Activated CD4-positive, alpha-beta T cell treated with anti-CD3 and anti-CD28 coated beads, Interleukin-2, amount 10 ng/mL, durations not matched to agents 7 days and 5 days (primary cell): ENCODE measurements at places on chromosomes 2 and 18. TPM values are rescaled to one million over a fixed set of nuclear protein-coding genes. Genes with fewer than 3 reads are reported as not detected.
A peak's percentile ranks its signal among the peaks of the same experiment; 100 is the strongest.

DNA sequence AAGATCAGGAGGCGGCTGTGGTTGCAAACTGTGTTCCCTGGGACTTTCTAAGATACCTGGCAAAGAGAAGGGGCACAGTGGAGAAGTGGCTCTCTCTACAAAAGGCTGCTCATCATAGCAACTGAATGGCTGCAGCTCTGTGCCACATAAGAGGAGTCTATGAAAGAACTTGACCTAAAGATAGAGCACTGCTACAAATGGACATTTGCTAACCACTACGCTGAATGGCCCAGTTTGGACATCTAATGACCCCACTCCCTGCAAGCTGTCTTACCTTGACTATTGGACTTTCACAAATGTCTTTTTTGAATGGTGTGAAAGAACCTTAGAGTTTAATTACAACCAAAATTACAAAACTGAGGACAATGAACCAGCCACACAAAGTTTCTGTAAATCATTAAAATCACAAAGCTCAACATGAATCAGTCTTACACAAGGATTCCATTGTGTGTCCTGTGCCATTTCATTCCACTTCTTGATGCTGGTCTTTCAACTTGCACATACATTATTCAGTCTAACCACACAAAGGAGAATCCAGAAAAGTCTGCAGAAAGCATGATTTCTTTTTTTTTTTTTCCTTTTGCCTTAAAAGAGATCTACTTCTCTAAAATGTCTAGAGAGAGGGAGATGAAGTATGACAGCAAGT, 154.0 kb downstream of the LAMA1 start:
- no peak overlapping the region for H3K4me3 ChIP-seq
- no peaks in the 10 kb centered on the region for H3K27me3 ChIP-seq
- H3K36me3 ChIP-seq: no peaks in the 10 kb centered on the region
- DNase-seq: no peak

Gene RAB6C
- total RNA-seq: not detected

Gene MAL
- total RNA-seq: 339 TPM

- H3K27me3 ChIP-seq: peaks cover 49% of the 10 kb centered on the region
- H3K4me3 ChIP-seq: no peak overlapping the region
- H3K27ac ChIP-seq: no peak overlapping the region
- DNase-seq: no peak
Measured at GRCh38 chr2:85756822-85757435, 3.1 kb downstream of the ATOH8 start.

Gene SERPINB11
- total RNA-seq: not detected

- no peak overlapping the region for H3K4me3 ChIP-seq
- no peak for DNase-seq
- H3K36me3 ChIP-seq: peaks cover 2% of the 10 kb centered on the region
- no peak overlapping the region for H3K27ac ChIP-seq
Measured at GRCh38 chr2:207281436-207281835, 115.7 kb upstream of the KLF7 start.

DNA sequence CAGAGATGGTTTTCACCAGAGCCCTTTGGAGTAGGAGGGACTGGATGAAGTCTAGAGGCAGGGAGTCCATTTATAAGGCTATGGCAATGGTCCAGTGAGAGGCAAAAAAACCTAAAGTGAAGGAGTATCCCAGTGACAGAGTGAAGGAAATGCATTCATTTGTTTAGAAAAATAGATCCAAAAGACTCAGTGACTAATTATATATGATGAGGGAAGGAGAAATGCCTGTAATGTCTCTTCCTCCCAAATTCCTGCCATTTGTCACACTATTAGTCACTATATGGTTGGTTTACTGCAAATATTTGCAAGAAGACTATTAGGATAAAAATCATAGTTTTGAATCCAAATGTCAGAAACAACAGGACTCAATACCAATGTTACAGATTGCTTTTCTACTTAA, 104.2 kb downstream of the ZNF521 start:
- H3K4me1 ChIP-seq: no peaks in the 10 kb centered on the region
- DNase-seq: no peak
- H3K36me3 ChIP-seq: no peaks in the 10 kb centered on the region

Gene NPHP1
- total RNA-seq: 0.17 TPM

Gene CCDC68
- not detected for total RNA-seq

DNA sequence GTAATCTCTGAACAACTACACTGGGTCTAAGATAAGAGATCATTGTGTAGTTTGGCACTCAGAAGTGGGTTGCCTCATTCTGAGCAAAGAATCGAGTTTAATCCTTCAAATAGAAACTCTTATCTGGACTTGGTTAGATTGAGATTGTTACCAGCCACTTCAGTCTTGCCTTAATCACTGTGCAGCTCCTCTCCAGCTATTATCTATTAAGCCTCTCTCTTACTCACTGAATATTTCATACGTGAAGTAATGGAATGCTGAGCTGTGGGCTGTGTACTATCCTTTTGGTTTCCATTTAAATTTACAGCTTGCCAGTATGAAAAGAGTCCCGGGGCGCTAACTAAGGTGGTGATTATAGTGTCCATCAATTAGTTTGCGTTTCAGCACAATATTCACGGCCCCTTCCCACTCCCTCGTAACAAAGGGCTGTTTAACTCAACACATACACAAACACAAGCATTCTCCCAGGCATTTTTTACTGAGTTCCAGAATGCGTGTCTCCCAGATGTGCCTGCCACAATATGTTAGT, 65.7 kb upstream of the NCKAP5 start:
- H3K4me1 ChIP-seq: no peaks in the 10 kb centered on the region
- no peak overlapping the region for H3K4me3 ChIP-seq
- H3K36me3 ChIP-seq: no peaks in the 10 kb centered on the region

DNA sequence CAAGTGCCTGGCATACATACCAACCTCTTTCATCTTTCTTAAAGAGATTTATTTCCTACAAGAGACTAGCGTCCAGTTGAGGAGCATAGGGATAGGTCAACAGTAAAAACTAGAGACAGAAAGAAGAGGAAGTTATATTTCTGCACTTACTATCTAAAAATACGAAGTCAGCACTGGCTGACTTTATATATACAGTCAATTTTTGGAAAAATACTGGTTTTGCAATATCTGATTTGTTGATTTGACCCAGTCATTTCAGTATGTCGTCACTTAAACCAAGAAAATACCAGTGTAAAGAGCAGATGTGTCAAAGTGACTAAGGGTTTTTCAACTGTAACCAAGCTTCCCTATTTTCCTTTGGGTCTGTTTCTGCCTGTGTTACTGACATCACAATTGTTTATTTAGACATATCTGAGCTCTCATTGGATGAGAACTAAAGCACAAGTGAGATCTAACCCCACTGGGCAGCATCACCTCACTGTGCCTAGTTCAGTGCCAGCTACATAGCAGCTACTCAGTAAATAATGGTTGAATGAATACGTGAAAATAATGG, 23.0 kb downstream of the CYTIP start:
- no peak for DNase-seq
- H3K36me3 ChIP-seq: peaks cover 82% of the 10 kb centered on the region
- H3K27ac ChIP-seq: peak overlapping the region; percentile 93
- no peak overlapping the region for H3K4me3 ChIP-seq
- no peaks in the 10 kb centered on the region for H3K27me3 ChIP-seq
- peaks cover 79% of the 10 kb centered on the region for H3K4me1 ChIP-seq

GRCh38 chr2:197707316-197708213, 2.4 kb downstream of the MARS2 start:
- H3K27me3 ChIP-seq: no peaks in the 10 kb centered on the region
- peaks cover 29% of the 10 kb centered on the region for H3K36me3 ChIP-seq
- peaks cover 50% of the 10 kb centered on the region for H3K4me1 ChIP-seq
- peak overlapping the region; percentile 77 for H3K27ac ChIP-seq

GRCh38 chr2:28415010-28415409, 22.4 kb downstream of the FOSL2 start:
- peaks cover 35% of the 10 kb centered on the region for H3K4me1 ChIP-seq
- DNase-seq: no peak
- no peak overlapping the region for H3K4me3 ChIP-seq

Gene DSG2
- 1.3 TPM for total RNA-seq

Gene GPC1
- total RNA-seq: 7.3 TPM

Gene ZNF804A
- not detected for total RNA-seq

GRCh38 chr2:197433780-197434438, 919 bp downstream of the SF3B1 start:
- DNase-seq: no peak
- peaks cover 56% of the 10 kb centered on the region for H3K4me1 ChIP-seq
- peak overlapping the region; percentile 89 for H3K4me3 ChIP-seq
- H3K27me3 ChIP-seq: no peaks in the 10 kb centered on the region

Gene SOWAHC
- total RNA-seq: 0.25 TPM

DNA sequence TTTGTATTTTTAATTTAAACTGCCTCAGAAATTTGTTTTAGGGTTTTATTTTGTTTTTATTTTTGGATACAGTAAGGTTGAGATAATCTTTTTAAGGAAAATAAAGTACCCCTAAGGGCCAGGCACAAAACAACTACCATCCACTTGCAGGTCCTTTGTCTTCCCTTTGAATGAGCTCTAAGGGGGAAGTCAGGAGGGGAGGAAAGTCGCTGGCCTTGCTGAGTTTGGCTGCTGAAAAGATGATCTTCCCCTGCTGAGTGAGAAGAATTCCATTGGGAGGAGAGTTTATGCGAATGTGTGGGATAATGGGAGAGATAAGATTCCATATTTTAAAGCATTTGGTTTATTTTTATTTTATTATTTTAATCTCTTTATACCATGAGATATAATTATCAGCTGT, 100.7 kb downstream of the ARHGAP15 start:
- DNase-seq: no peak
- H3K4me3 ChIP-seq: no peak overlapping the region
- no peaks in the 10 kb centered on the region for H3K27me3 ChIP-seq
- peaks cover 73% of the 10 kb centered on the region for H3K36me3 ChIP-seq
- H3K27ac ChIP-seq: no peak overlapping the region

DNA sequence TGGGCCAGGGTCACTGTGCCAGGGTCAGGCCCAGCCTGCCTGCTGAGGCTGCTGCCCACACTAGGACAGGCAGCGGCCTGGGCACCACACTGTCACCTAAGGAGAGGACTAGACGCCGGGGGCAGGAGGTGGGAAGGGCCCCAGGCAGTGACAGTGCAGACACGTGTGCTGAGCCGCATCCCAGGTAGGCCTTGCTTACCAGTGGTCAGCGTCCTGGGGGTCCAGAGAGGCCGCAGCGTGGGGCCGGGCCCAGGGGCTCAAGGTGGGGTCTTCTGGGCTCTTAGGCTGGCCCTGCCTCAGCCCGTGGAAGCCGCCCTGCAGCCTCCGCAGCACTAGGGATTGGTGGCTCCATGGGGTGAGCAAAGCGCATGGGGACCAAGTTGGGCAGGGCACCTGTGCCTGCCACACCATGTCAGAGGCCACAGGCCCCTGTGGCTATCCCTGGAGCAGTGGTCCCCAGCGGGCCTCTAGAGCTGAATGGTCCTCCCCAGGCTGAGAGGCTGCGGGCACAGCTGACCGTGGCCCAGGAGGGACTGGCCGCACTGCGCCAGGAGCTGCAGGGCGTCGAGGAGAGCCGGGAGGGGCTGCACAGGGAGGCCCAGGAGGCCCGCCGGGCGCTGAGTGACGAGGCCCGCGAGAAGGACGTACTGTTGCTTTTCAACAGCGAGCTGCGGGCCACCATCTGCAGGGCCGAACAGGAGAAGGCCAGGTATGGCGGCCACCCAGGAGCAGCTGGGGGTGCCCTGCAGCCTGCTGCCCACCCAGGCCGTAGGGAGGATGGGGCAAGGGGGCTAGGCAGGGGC, 35.2 kb upstream of the SNED1 start:
- H3K36me3 ChIP-seq: no peaks in the 10 kb centered on the region
- no peaks in the 10 kb centered on the region for H3K4me1 ChIP-seq
- peak; percentile 3 for DNase-seq

DNA sequence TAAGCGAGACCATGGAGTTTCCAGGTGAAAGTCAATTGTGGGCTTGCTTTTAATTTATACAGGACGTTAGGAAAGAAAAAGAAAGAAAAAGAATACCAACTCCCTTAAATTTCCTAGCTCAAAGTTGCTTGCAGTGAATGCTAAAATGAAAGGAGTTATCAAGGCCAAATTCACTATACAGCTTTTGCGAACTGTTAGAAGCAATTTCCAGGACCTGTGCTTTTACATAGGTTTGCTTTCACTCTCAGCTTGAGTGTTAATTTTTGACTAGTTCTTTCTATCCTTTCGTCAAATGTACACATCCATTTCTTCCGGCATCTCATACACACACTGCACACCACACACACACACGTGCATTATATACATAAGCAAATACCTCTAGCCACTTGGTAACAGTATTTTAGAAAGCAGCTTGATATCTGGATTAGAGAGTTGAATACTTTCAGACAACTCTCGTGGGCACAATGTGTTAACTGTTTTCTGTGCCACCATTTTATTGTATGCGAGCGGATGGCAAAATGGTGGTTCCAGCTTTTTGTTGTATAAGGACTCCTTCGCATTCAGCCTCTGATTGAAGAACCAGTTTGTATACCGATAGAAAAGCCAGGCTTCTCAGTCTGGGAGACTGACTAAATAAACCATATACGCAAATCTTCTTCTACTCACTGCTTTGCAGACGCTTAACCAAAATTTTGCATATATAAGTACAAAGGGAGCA, 381.8 kb downstream of the MTX2 start:
- H3K27ac ChIP-seq: no peak overlapping the region
- peaks cover 46% of the 10 kb centered on the region for H3K27me3 ChIP-seq
- H3K36me3 ChIP-seq: no peaks in the 10 kb centered on the region
- no peak for DNase-seq

- no peak overlapping the region for H3K4me3 ChIP-seq
- H3K27ac ChIP-seq: no peak overlapping the region
- H3K36me3 ChIP-seq: no peaks in the 10 kb centered on the region
- no peaks in the 10 kb centered on the region for H3K4me1 ChIP-seq
- H3K27me3 ChIP-seq: no peaks in the 10 kb centered on the region
- peak; percentile 16 for DNase-seq
Measured at GRCh38 chr2:16148632-16149348, 208.4 kb downstream of the MYCN start.

Gene MROH2A
- total RNA-seq: not detected

DNA sequence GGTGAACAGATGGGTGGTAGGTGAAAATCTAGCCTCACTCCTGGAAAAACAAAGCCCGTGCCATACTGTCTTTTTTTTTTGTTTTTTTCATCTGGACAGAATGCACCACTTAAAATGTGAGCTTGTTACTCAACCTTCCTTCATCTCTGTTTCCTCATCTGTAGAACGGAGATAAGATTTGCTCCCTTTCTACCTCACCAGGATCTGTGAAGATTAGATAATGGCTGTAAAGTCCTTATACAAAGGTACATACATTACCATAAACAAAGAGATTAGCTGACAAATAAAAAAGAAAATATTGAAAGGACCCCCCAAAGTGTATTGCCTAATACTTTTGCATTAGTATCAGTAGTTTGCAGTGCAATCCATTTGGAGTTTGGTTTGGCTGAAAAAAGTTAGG, 75.4 kb upstream of the ZEB2 start:
- no peaks in the 10 kb centered on the region for H3K36me3 ChIP-seq
- no peak overlapping the region for H3K27ac ChIP-seq
- peaks cover 16% of the 10 kb centered on the region for H3K27me3 ChIP-seq
- H3K4me1 ChIP-seq: no peaks in the 10 kb centered on the region

GRCh38 chr2:191486584-191487320, 191.2 kb upstream of the NABP1 start:
- H3K36me3 ChIP-seq: no peaks in the 10 kb centered on the region
- DNase-seq: no peak
- H3K27me3 ChIP-seq: peaks cover 8% of the 10 kb centered on the region
- no peak overlapping the region for H3K4me3 ChIP-seq
- no peak overlapping the region for H3K27ac ChIP-seq

Gene DOK1
- total RNA-seq: 28.0 TPM

- H3K4me3 ChIP-seq: no peak overlapping the region
- H3K4me1 ChIP-seq: no peaks in the 10 kb centered on the region
- DNase-seq: no peak
- H3K27me3 ChIP-seq: no peaks in the 10 kb centered on the region
Measured at GRCh38 chr2:22748909-22749308, 636.1 kb upstream of the KLHL29 start.

GRCh38 chr18:56191334-56191733, 447.1 kb downstream of the TXNL1 start:
- no peaks in the 10 kb centered on the region for H3K27me3 ChIP-seq
- H3K27ac ChIP-seq: no peak overlapping the region
- no peak for DNase-seq
- no peaks in the 10 kb centered on the region for H3K4me1 ChIP-seq

Gene NPPC
- total RNA-seq: not detected

Gene ABHD1
- 0.25 TPM for total RNA-seq

Gene ASB18
- total RNA-seq: not detected
